ENCODE measurements at places on chromosomes 3 and 15. TPM values are rescaled to one million over a fixed set of nuclear protein-coding genes. Genes with fewer than 3 reads are reported as not detected.

Gene ITIH4
- 33.0 TPM for total RNA-seq

DNA sequence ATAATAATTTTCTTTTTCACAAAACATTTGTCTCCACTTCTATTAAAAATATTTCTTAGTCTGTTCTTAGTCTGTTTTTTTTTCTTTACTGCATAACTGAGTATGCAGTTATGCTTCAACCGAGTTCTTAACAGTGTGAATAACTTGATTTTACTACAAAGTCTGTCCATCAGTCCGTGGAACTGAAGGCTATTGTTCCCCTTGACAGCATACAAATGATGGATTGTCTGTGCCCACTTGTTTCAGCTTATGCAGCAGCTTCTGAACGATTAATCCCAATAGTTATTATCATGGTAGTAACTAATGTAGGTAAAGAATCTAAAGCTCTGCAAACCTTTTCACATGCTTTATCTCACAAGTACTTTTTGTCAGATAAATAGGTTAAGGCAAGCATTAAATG lies 150.7 kb downstream of the SSR3 start:
- DNase-seq: no peak

Gene SLC28A1
- not detected for total RNA-seq

DNA sequence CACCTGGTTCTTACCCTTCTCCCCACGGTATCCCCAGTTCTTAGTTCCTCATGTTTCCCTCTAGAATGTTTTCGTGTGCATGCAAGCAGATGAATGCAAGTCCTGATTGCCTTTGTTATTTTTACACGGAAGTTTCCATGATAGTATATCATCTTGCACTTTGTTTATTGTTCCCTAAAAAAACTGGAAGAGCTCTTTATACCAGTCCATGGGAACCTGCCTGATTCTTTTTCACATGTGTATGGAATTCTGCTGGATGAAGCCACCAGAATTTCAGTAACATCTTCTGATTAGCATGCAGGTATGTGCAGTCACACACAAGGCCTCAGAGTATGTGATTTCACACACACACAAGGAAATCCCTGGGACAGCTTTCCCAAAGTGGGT lies 16.0 kb upstream of the LRRK1 start:
- no peak for DNase-seq

Gene OXTR
- 0.14 TPM for total RNA-seq

GRCh38 chr3:24363242-24363641 lies 131.4 kb downstream of the THRB start:
- no peak for DNase-seq

- no peak for DNase-seq
Measured at GRCh38 chr3:184633237-184633579, 71.6 kb downstream of the EPHB3 start.

- no peak for DNase-seq
Measured at GRCh38 chr3:149538371-149538770, 63.9 kb downstream of the TM4SF4 start.

- DNase-seq: no peak
Measured at GRCh38 chr3:71587958-71588357, 4.4 kb upstream of the FOXP1 start.

Gene HHATL
- total RNA-seq: not detected

GRCh38 chr3:143120716-143121240 lies 1.2 kb downstream of the CHST2 start:
- peak; percentile 45 for DNase-seq

Gene TRPM1
- not detected for total RNA-seq

DNA sequence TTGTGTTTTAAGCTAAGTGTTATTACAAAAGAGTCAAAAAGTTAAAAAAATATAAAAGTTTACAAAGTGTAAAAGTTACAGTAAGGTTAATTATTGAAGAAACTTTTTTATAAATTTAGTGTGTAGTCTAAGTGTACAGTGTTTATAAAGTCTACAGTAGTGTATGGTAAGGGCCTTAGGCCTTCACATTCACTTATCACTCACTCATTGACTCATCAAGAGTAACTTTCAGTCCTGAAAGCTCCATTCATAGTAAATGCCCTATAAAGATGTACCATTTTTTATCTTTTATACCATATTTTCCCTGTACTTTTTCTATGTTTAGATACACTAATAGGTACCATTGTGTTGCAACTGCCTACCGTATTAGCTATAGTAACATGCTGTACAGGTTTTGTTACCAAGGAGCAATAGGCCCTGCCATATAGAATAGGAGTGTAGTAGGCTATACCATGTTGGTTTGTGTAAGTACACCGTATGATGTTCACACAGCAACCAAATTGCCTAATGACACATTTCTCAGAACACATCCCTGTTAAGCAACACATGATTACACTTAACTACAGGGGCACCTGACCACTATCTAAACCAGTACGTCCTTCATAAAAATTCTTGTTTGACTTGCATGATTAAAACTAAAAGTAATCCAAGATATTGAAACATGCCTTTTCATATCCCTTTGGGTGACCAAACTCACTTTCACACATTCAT lies 17.2 kb downstream of the RAD18 start:
- no peak for DNase-seq

Gene SRGAP3
- 2.5 TPM for total RNA-seq

GRCh38 chr3:161064413-161064812 lies 40.7 kb downstream of the B3GALNT1 start:
- DNase-seq: no peak

DNA sequence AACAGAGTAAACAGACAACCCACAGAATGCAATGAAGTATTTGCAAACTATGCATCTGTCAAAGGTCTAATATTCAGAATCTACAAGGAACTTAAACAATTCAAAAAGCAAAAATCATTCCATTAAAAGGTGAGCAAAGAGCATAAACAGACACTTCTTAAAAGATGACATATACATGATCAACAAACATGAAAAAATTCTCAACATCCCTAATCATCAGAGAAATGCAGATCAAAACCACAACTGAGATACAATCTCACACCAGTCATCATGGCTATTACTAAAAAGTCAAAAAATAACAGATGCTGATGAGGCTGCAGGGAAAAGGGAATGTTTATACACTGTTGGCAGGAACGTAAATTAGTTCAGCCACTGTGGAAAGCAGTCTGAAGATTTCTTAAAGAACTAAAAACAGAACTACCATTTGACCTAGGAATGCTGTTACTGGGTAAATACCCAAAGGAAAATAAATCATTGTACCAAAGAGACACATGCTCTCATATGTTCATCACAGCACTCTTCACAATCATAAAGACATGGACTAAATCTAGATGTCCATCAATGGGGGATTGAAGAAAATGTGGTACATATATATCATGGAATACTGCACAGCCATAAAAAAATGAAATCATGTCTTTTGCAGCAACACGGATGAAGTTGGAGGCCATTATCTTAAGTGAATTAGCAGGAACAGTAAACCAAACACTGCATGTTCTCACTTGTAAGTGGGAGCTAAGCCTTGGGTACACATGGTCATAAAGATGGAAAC lies 393.3 kb upstream of the CBLB start:
- no peak for DNase-seq

DNA sequence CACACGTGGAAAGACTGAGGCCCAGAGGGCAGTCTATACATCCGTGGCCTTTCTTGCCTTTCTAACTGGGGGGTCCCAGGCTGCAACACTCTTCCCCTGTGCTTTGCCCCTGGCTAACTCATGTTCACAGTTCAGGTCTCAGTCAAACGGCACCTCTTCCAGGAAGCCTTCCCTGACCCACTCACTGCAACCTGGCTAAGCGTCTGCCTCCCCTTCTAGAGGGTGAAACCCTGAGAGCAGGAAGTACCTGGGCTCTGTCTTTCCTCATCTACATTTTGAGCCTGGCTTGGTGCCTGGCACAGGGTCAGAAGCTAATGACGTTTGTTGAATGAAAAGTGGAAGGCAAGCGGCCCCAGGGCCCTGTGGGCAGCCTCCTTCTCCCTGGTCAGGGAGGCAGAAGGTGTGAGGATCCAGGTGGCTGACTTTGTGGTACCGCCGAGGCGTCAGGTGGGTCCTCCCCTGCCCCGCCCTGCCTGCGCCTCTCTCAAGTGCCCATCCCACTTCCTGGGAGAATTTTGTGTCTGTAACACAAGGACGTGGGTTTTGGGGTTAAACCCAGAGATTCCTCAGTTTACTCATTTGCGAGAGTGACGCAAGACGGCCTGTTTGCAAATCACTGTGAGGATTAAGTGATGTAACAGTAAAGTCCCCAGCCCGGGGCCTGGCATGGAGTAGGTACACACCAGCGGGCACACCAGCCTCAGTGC lies 32.1 kb downstream of the DNASE1L3 start:
- no peak for DNase-seq

Gene PLSCR4
- not detected for total RNA-seq

DNA sequence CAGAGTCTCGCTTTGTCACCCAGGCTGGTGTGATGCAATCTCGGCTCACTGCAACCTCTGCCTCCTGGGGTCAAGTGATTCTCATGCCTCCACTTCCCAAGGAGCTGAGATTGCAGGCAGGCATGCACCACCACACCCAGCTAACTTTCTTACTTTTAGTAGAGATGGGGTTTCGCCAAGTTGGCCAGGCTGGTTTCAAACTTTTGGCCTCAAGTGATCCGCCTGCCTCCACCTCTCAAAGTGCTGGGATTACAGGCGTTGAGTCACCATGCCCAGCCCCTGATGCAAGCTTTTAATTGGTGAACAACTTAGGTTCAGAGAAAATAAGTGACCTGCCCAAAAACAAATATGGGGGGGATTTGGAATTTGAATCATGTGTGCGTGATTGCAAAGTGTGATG lies 246.2 kb downstream of the LRTM1 start:
- no peak for DNase-seq

GRCh38 chr3:28669870-28670269 lies 321.2 kb upstream of the AZI2 start:
- DNase-seq: no peak

- peak; percentile 26 for DNase-seq
Measured at GRCh38 chr15:95446854-95447253, 883.6 kb upstream of the NR2F2 start.

GRCh38 chr3:190541560-190541959 lies 27.7 kb downstream of the IL1RAP start:
- DNase-seq: no peak

DNA sequence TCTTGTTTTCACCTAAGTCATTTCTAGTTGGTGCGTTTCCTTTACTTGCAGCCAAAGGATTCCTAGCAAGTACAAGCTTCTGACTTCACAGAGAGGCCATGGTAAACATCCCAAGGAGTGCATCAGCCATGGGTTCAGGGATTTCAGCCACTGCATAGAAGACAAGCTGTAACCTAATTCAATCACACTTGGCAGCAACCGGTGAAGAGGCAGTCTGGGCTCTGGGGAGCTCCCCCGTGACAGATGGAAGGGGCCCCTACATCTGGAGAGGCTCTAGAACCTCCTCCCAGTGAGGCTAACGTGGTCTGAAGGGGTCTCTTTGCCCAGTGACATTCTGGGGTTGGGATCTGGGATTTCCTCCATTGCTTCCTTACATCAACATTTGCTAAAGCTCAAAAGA lies 8.4 kb upstream of the SNRPA1 start:
- DNase-seq: no peak

Gene GOLGA6L22
- not detected for total RNA-seq

GRCh38 chr3:65996589-65996988 lies 42.1 kb downstream of the MAGI1 start:
- no peak for DNase-seq

Gene SCG3
- total RNA-seq: not detected

GRCh38 chr3:69948246-69948862 lies 51.2 kb upstream of the SAMMSON start:
- no peak for DNase-seq

- DNase-seq: no peak
Measured at GRCh38 chr3:172634948-172635347, 75.9 kb downstream of the NCEH1 start.

GRCh38 chr3:66023229-66023628 lies 15.5 kb downstream of the MAGI1 start:
- DNase-seq: no peak

Gene AP3B2
- total RNA-seq: not detected
